ENCODE measurements at places on chromosomes 12 and 14.
A peak's percentile ranks its signal among the peaks of the same experiment; 100 is the strongest.

- no peak for DNase-seq
These were observed 140.8 kb downstream of the ERC1 start for GRCh38 chr12:1131811-1132224.

GRCh38 chr14:76346391-76347160 lies 29.4 kb upstream of the ESRRB start:
- no peak for DNase-seq

DNA sequence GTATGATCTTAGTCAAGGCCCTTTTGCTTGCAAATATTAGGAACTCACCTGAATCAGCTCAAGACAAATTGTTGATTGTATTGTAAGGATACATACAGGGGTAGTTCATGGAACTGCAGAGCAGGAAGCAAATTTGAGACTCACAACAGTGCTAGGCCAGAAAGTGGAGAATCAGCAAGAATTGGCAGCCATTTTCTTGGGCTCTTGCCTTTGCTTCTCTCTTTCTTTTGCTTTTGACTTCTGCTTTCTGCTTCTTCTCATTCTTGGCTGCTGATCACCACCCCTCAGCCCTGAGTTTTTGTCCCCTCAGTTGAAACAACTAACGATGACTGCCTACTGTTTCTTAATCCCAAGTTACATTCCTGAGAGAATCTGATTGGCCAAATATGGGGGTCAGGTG lies 34.8 kb downstream of the KCNK13 start:
- DNase-seq, result no peak

- DNase-seq, result no peak
These were observed 84.2 kb upstream of the BMP4 start for GRCh38 chr14:54040846-54041245.

DNA sequence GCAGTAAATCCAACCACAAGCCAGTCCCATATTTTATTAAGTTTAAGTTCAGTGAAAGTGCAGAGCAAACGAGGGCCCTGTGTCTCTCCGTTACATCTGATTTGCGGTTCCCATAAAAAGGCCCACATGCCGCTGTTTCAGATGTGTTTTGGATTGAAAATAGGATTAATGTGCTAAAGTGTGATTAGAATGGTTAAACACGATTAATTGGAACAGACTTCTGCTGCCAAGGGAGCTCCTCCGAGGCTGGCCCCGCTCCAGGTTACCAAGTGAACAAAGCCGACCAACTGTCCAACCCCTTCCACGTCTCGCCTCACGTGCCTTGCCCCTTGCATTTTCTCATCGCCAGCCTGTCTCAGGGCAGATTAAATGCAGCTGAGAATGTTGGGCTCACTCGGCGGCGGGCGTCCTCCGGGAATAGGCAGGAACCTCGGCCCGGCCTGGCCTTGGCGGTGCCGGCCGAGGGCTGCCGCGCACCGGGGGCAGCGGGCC lies 166.5 kb upstream of the GSC start:
- no peak for DNase-seq

GRCh38 chr14:68729556-68729955 lies 63.3 kb downstream of the ZFP36L1 start:
- no peak for DNase-seq

GRCh38 chr12:6372403-6373003 lies 2.9 kb downstream of the SCNN1A start:
- no peak for DNase-seq

GRCh38 chr12:3601461-3602150 lies 110.6 kb downstream of the PRMT8 start:
- no peak for DNase-seq

DNA sequence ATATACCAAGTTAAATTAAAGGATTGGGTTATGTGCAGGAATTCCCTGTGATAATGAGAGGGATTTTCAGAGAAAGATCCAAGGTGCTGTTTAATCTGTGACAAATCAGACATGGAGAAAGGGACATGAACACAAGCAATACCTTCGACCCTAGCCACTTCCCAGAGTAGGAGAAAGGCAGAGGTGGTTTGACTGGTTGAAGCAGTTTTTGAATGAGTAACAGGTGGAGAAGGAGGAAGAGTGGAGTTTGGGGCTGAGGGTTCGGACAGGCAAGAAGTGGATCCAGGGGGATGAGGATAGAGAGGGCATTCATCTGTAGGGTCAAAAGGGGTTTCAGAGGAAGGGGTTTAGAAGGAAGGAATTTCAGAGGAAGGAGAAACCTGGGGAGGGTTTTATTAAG lies 27.4 kb upstream of the A2M start:
- DNase-seq, result no peak

GRCh38 chr14:64754685-64755084 lies 50.5 kb downstream of the PLEKHG3 start:
- DNase-seq, result no peak

GRCh38 chr14:75711796-75712211 lies 50.8 kb downstream of the TTLL5 start:
- peak; percentile 4 for DNase-seq

DNA sequence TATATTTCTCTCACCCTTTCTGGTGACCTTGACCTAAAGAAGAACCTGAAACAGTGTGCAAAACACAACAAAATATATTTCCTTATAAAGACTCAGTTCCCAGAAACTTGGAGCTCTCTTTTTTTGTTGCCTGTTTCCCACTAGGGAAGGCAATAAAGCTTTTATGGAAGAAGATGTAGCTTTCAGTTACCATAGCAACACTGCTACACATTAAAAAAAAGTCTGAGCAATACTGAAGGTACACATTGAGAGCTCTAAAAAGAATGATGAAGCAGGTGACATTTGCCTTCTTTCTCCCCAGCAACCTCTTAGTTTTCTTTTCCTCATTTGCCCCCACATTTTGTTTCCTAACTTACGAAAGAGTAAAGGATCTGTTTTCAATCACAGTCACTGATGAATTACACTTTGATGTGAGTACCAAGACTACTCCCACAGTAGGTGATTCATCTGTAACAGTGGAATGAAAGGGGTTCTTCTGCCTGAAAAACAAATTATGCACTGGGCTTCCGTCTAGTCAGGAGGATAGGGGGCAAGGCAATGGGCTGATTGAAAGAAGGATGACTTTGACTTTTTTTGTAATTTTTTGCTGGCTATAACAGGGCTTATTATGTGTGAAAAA lies 1.1 kb upstream of the CATSPERB start:
- no peak for DNase-seq

DNA sequence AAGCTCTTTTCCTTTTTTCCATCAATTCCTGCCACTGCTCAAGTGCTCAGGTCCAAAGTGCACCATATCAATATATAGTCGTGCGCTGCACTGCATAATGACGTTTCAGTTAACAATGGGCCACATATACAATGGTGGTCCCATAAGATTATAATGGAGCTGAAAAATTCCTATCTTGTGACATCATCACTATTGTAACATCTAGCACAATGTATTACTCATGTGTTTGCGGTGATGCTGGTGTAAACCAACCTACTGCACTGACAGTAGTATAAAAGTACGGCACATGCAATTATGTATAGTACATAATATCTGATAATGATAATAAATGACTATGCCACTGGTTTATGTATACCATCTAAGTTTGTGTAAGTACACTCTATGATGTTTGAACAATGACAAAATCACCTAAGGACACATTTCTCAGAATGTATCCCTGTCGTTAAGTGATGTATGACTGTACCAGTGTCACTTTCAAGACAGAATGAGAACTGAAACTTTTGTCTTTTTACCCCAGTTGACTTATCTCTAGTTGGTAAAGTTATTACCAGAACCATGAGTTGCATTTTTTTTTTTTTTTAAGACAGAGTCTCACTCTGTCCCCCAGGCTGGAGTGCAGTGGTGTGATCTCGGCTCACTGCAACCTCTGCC lies 53.7 kb upstream of the INSM2 start:
- DNase-seq, result no peak

DNA sequence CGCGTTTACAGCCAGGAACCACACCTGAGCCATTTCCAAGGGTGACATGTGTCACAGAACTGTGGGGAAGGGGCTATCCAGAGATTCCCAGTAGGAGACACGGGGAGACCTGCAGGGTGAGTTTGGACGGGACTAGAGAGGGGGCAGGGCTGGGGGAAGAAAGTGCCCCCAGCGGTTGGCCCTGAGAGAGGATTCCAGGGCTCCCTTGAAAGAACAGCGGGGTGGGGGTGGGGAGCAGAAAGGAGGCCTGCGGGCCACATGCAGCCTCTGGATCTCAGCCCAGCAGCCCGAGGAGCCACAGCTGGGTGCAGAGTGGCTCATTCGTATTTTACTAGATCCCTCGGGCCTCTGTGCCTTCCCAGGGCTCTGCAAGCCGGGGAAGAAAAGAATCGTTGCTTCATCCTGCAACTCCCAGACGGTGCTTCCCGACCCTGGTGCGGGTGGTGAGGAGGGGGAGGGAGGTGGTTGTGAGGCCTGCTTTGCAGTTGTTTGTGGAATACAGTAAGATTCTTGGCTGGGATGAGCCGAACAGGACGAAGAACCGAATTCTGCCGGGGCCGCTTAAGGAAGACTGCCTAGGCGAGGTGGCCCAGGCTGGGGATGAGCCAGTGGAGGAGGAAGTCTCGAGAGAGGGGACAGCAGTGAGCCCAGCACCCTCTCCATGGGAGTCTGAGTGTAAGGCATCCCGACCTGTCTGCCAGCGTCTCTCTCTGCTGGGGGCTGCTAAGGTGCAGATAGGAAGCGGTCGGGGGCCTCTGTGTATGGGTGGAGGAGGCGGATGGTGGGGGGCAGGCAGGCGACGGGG lies 36.1 kb upstream of the ANKRD9 start:
- no peak for DNase-seq

DNA sequence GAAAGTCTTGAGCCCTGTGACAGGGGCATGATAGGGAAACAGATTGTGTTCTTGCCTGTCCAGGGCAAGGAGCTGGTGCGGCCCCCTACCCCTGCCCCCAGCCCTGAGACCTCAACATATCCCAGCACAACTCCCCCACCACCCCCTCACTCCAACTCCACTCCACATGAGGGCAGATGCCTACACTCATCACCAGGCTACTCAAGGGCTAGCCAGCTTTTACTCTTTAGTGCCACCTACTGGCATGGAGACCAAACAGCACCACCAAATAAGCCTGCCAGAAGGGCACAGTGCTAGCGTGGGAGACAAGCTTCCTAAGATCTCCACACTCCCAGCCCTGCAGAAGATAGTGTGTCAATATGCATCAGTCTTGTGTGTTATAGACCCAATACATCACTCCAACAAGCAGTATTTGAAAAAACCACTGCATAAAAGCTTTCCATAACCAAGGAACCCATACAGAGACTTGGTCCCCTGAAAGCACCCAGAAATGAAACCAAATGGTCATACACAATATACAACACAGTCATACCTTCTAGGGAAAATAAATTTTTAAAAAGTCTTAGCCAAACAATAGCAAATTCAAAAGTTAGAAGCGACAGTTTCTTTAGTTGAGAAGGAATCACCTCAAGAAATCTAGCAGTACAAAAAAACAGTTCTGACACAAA lies 154.4 kb downstream of the KCNK10 start:
- DNase-seq, result peak; percentile 55

DNA sequence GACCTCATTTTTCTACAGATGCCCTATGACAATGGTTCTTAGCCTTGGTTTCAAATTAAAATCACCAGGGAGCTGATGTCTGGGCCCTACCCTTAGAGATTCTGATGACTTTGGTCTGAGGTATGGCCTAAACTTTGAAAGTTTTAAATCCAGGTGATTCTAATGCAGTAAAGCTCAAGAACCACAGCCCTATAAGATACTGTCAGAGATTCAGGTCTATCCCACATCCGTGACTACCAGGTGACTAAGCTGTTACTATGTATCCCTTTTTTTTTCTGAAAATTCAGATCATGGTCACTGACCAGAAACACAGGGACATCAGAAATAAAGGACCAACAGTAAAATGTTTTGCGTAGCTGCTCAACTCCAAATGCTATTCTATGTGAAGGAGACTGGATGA lies 148.8 kb upstream of the BMP4 start:
- no peak for DNase-seq

DNA sequence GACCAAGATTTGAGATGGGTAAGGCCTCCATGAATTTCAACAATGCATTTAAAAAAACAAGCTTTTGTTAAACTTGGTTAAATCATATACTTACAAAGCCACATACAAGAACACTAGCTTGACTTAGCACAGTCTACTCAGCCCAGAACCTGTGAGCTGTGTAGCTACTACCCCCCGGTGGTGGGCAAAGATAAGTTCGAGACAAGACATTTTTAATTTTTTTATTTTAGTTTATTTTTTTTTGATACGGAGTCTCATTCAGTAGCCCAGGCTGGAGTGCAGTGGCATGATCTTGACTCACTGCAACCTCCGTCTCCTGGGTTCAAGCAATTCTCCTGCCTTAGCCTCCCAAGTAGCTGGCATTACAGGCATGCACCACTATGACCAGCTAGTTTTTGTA lies 3.7 kb upstream of the NECAP1 start:
- DNase-seq, result peak; percentile 70

GRCh38 chr14:99441157-99441870 lies 39.3 kb downstream of the SETD3 start:
- no peak for DNase-seq

DNA sequence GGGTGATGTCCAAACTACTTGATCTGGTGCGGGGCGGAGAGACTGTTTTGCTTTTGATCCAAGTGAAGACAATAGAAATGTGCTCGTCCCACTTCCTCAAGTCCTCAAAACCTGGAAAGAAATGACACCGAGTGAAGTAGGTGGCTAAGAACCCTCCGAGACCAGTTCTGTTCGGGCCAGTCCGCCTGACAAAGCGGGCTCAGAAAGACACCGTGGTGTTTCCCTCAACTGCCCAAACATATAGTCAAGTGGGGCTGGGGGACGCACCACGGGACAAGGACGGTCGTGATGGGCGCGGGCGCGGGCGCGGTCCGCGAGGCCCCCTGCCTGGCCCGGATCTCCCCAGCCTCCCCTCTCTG lies 1.6 kb downstream of the PHLDA1 start:
- DNase-seq, result peak; percentile 34

DNA sequence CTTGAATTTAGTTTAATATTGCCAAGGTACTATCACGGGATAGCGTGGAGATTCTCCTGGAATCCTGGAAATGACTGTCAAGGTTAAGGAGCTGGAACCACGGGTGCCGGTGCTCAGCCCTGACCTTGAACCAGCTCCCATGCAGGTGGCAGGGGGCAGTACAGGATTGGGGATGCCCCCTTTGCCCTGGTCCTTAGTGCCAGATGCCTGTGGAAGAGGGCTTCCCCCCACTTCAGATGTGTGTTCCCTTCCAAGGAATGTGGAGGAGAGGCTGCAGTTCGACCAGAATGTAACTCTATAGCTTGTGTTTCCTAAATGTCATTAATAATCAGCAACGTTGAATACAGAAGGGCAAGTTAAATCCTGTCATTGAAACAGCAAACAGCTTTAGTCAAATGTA lies 258.9 kb downstream of the VRK1 start:
- DNase-seq, result no peak

GRCh38 chr12:48998497-48999353 lies 450 bp downstream of the DDN start:
- no peak for DNase-seq

- peak; percentile 28 for DNase-seq
These were observed 1.8 kb downstream of the ITGA7 start for GRCh38 chr12:55705782-55706402.
